ENCODE measurements at places on chromosomes 16 and 17.

- DNase-seq: peak; percentile 22
Observed at GRCh38 chr17:9389111-9389527, 186.5 kb downstream of the STX8 start.

DNA sequence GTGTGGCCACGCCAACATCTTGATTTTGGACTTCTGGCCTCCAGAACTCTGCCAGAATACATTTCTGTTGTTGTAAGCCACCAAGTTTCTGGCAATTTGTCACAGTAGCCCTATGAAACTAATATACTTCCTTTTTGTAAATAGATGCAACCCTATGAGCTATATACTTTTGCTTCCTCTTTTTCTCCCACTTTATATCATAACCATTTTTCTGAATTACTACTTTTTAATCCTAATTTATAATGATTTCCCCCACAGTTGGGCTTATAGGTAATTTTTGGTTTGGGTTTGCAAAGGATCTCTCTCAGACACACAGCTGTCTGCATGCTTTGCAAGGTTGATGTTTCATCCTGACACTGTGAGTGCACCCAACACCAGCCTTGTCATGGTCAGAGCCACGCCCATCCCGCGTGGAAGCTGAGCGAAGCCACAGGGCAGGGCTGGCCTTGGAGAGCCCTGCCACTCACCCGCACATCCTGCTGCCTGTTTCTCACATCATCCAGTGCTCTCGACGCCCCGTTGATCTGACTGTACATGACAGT lies 5.8 kb downstream of the TRIM25 start:
- peak; percentile 39 for DNase-seq

- DNase-seq: no peak
Observed at GRCh38 chr16:67967958-67968399, 458 bp downstream of the SLC12A4 start.

DNA sequence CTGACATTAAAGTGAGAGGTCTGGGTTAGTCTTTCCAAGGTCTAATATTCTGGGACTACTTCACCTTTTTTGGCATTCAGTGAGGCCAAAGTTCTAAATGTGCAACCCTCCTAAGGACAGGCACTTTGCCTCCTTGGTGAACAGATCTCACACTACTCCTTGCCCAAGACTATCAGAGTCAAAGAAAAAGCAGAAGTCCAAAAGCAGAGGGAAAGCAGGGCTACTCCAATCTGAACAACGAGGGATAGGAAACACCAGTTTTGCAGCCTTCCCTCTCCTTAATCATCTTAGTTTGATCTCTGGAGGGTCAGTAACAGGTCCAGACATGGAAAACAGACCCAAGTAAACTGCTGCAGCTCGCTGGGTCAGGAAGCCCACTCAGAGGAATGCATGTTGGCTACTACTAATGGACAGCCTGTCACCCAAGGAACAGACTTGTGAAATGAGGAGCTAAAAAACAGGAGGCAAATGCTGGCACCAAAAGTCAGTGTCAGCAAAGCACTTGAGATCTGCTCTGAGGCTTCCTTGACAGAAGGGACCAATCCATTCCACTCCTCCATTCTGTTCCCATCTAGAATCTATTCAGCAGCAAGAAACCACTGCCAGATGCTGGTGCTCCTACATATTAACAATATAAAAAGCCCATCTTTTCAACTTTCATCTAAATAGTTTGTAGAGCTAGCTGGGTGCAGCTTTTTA lies 29.9 kb downstream of the DCUN1D3 start:
- no peak for DNase-seq

DNA sequence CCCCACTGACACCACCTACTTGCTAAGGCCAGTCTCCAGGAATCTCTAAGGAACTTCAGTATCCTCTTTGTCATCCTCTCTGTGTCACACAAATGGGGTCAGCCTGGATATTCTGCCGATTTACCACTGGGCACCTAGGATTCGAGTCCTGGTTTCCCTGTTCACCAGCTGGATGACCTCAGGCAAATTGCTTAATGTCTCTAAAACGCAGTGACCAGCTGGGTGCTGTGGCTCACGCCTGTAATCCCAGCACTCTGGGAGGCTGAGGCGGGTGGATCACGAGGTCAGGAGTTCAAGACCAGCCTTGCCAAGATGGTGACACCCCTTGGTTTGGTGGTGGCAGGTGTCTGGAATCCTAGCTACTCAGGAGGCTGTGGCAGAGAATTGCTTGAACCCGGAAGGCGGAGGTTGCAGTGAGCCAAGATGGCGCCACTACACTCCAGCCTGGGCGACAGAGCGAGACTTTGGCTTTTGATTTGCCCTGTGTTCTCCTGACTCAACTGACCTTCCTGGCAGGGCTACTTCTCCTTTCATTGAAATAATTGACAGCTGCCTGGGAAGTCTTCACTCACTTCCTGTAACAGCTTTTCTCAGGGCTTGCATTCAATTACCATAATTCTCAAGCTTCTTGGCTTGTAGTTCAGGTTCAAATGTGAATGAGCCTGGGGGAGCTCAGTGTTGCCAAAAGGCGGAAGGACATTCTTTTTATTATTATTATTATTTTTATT lies 15.4 kb downstream of the SYCE1L start:
- DNase-seq: no peak

GRCh38 chr16:2955779-2956578 lies 8.1 kb upstream of the KREMEN2 start:
- no peak for DNase-seq
